ENCODE measurements at places on chromosomes 7 and 10.

DNA sequence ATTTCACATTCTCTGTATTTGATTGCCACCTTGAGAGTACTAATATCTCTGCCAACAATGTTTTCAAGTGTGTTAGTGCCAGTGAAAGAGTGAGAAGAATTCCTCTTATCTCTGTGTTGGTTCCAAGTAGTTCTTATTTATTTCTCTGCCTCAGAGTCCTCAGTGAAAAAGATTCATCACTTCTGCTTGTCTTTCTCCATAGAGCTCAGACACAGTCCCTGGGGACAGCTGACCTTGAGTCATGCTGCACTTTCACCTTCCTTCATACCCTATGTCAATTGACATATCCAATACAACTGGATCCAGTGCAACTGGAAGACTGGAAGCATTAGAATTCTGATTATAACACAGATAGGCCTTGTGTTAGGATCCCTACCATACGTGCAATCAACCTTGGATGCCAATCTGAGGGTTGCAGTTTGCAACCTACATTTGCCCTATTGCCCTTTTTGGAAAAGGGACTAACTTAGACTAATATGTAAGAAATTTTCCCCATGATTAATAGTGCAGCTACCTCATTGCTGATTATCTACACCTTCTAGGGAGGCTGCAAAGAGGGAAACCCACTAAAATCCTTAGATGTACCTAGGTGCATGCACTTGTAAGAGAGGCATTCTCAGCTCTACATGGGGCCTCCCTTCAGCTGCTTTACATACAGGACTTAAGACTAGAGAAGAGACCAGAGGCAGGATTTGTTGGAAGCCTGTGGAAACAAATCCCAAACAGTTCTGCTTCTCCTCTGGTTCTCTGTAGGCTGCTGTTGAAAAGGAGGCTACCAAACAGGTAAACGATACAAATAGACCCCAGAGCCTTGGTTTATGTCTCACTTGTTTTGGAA is 8.4 kb downstream of the IFIT2 start:
- DNase-seq = no peak

GRCh38 chr10:59243611-59244195 is 67.3 kb downstream of the PHYHIPL start:
- DNase-seq = no peak

GRCh38 chr7:150663802-150664494 is 21.6 kb upstream of the GIMAP2 start:
- no peak for DNase-seq

GRCh38 chr7:138097064-138097741 is 20.9 kb downstream of the AKR1D1 start:
- DNase-seq = no peak

GRCh38 chr10:131653554-131654470 is 247.0 kb upstream of the PPP2R2D start:
- no peak for DNase-seq

DNA sequence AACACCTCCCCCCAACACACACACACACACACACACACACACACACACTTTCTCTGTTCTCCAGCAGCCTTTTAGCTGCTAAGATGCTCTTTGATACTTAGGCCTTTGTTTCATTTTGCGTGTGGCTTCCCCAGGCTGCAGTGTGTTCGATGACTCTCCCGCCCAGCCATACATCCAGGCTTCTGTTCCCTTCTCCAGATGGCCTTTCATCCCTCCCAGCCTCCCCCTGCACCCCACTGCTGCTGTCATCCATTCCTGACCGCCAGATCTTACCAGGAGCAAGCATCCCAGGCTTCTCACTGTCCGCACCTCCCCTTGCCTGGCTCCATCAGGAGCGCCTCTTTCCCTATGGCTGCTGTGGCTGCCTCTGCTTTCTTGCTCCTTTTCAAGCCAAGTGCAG is 77.8 kb upstream of the PPIF start:
- DNase-seq = no peak

- no peak for DNase-seq
Measured at GRCh38 chr10:58920655-58921003, 255.8 kb upstream of the PHYHIPL start.

DNA sequence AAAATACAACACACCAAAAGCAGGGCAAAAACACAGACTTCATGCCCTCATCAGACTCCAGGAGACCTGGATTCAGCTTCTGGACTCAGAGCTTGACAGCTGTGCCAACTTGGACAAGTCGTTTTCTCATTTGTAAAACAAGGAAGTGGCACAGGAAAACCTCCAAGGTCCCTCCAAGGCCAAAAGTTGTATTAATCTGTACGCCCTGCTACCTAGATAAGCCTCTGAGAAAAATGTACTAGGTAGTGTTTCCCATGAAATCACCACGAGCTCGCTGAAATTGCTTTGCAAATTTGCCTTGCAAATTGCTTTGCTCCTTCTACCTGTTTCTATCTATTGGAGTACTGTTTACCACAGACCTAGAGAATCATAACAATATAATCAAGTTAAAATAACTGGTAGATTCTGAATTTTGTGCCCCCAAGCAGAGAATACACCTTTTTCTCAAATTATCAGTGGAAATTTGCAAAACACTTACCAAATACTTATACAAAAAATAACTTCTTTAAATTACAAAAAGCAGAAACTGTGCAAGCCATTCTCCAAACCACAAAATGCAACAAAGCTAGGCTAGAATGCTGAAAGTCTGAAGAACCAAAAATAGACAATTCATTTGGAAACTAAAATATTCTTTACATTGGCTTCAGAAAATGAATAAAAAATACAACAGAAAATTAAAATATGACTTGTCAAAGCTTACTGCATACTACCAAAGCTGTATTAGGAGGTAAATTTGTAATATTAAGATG is 158.1 kb upstream of the CHST15 start:
- DNase-seq = no peak

- DNase-seq = no peak
Measured at GRCh38 chr7:80637911-80638765, at the start of gene CD36. Gene CD36, plus strand, starts transcription at chr7:80638642. Its CDS starts 8,099 bp downstream, at chr7:80646741.

DNA sequence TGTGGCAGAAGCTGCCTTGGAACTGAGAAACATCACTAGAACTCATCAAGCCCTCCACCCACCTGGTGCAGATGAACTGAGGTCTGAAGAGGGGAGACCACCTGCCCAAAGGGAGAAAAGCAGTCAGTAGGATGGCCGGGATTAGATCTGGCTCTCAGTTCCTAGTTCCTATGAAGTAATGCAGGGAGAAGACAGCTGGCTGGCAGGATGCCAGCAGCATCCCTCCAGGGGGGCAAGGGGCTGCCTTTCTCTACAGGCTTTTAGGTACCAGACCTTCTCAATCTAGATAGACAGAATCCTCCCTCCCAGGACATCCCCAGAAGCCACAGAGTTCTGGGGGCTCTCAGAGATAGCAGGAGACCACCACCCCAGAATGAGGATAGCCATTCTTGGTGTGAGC is 7.8 kb downstream of the CRHR2 start:
- no peak for DNase-seq

- no peak for DNase-seq
Measured at GRCh38 chr7:32147546-32148268, 77.5 kb upstream of the PDE1C start.

GRCh38 chr10:75137533-75138438 is 26.3 kb downstream of the SAMD8 start:
- peak; percentile 51 for DNase-seq

DNA sequence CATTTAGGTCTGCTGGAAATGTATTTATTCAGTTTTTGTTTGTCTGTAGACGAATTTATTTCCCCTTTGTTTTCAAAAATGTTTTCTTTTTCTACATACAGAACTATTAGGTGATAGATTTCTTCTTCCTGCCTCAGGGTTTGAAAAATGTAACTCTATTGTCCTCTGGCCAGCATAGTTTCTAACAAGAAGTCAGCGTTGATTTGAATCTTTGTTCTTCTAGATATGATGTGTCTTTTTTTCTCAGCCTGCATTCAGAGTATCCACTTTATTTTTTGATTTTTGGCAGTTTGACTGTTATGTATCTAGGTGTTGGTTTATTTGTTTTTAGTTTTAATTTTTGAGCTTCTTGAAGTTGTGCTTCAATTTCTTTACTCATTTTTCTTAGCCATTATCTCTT is 7.5 kb upstream of the OR2F1 start:
- DNase-seq = no peak

GRCh38 chr7:484356-485101 is 35.1 kb downstream of the PDGFA start:
- no peak for DNase-seq

DNA sequence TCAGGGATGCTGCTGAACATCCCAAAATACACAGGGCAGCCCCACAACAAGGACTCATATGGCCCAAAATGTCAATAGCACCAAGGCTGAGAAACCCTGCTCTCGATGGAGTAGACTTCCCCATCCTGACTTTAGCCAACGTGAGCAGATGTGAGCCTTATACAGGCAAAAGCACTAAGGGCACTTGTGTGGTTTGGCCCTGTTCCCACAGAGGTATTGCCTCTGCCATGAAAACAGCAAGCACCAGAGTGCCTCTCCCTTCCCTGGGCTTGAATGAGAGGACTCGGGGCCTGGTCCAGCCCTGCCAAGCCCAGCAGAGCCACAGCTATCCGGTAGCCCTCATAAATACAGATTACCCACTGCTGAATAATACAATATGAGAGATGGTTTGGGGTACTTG is 47.5 kb downstream of the ACSM6 start:
- no peak for DNase-seq

GRCh38 chr7:74026903-74027682 is 880 bp upstream of the ELN start:
- DNase-seq = no peak

DNA sequence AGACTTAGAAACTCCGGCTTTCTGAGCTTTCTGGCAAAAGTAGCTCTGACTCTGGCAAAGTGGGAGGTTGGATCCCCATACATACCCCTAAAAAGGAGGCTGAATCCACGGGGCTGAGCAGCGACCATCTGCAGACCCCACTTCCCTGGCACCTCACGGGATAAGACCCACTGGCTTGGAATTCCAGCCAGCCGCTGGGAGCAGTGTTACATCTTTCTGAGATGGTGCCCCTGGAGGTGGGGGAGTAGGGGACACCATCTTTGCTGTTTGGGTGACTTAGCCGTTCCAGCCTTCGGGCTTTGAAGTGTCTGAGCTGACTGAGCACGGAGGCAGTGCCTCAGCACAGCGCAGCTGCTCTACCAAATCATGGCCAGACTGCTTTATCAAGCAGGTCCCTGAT is 45.0 kb upstream of the GRM3 start:
- no peak for DNase-seq

- peak; percentile 75 for DNase-seq
Measured at GRCh38 chr7:102836191-102836919, 76.4 kb upstream of the LRRC17 start.

DNA sequence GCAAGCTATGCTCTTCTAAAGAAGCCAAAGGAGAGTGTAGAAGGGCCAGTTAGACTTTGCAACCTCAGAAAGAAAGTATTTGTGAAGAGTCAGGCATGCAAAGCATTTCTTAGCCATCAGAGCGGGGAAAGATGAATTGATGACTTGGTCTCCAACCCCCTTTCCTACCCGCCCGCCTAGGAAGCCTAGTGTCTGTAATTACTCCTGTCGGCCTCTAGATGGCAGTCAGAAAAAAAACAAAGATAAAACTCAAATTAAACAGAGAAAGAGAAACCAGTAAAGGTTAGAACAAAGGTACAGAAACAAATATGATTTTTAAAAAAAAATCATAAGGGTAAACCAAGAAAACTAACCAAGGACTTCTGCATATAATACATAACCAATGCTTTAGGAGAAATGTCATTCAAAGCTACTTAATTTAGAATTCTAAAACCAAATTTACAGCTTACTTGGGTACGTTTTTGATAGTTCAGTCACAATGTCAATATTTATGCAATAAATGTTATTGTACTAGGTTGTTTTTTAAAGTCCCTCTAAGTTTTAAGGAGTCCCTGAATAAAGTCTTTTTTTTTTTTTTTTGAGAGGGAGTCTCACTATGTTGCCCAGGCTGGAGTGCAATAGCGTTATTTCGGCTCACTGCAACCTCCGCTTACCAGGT is 97.6 kb downstream of the LYZL1 start:
- DNase-seq = no peak

DNA sequence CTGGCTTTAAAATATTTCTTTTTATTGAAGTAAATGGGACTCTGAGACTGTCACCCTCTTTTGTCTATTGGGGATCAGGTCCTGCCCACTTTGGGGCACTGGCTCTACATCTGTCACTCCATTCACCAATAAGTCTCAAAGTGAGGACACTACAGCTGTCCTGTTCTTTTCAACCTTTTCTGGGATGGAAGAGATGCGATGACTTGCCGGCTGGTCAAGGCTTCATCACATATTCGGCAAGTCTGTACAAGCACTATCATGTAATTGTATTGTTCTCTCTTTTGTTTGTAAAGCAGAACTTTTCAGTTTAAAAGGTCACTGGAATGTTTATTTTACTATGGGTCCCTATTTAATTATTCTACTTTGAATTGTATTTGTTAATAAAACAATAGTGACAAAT is 17.7 kb upstream of the SP8 start:
- DNase-seq = no peak

- no peak for DNase-seq
Measured at GRCh38 chr7:105827151-105827875, 49.1 kb downstream of the ATXN7L1 start.

GRCh38 chr7:363626-364025 is 73.7 kb downstream of the FOXL3 start:
- no peak for DNase-seq

DNA sequence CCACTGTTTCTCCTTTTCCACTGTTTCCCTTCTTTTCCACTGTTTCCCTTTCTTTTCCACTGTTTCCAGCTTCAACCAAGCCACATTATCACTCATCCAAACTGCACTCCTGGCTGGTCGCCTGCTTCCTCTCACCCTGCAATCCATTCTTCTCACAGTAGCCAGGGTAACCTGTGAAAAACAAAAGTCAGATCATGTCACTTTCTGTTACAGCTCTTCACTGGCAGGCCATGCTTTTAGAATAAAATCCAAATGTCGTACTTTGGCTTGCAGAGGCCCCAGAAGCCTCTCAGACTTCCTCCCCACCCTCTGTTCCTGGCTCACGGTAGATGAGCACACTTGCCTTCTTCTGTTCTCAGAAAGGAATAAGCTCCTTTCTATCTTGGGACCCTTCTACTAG is 33.9 kb downstream of the STARD3NL start:
- DNase-seq = no peak

GRCh38 chr10:13651969-13652720 is 65.4 kb downstream of the PRPF18 start:
- no peak for DNase-seq

- DNase-seq = no peak
Measured at GRCh38 chr10:64523065-64523759, 1002.0 kb downstream of the REEP3 start.

DNA sequence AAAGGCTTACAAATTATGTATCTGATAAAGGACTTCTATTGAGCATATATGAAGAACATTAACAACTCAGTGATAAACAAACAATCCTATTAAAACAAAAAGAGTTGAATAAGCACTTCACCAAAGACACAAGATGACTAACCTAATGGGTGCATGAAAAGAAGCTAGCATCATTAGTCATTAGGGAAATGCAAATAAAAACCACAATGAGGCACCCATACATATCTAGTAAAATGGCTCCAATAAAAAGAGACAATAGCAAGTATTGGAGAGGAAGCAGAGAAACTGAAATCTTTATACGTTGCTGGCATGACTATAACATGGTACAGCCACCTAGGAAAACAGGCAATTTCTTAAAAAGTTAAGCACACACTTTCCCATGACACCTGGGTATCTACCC is 77.6 kb upstream of the ZMIZ1 start:
- DNase-seq = no peak

GRCh38 chr7:37732253-37732652 is 48.7 kb downstream of the GPR141 start:
- no peak for DNase-seq

Data from fibroblast of skin of left biceps (primary cell).